ENCODE measurements at places on chromosomes 1 and 21.
A peak's percentile ranks its signal among the peaks of the same experiment; 100 is the strongest.

- no peak for DNase-seq
Measured at GRCh38 chr1:170150016-170150415, 4.3 kb downstream of the NTMT2 start.

DNA sequence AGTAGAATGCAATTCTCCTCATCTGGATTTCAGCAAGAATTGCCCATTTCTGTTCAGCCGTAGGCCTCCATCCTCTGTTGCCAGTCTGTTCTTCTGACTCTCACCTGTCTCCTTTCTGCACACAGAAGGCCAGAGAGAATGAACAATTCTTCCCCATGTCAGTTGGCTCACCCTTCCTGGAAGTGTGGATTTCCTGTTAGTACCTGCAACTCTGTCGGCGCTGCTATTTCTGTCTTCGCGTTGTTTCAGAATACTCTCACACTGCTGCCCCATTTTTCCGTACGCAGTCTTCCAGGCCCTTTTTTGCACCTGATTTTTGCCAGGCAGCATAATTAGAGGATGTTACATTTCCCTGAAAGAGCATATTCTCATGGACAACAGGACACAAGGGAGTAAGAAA is 200.7 kb downstream of the FGGY start:
- DNase-seq = no peak

GRCh38 chr1:185864331-185864730 is 130.1 kb downstream of the HMCN1 start:
- no peak for DNase-seq

GRCh38 chr1:226384040-226384439 is 23.9 kb downstream of the PARP1 start:
- DNase-seq = no peak

GRCh38 chr1:15719381-15720120 is 16.5 kb upstream of the SLC25A34 start:
- DNase-seq = no peak

DNA sequence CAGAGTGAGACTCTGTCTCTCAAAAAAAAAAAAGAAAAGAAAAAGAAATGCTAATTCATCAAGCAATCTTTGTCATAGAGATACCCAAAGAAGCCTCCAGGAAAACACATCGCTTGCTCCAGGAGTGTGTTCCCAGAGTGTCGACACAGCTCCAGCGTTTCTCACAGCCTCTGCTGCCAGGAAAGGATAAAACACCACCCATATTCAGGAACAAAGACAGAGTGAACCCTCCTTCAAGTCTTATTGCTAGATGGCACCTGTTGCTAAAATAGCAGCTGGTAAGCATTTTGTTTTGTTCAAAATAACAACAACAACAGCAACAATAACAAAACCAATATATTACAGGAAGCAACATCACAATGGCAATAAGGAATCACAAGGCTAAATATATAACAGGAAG is 3.1 kb downstream of the ILDR2 start:
- DNase-seq = no peak

- peak; percentile 59 for DNase-seq
Measured at GRCh38 chr1:175319112-175319911, 126.7 kb upstream of the KIAA0040 start.

- no peak for DNase-seq
Measured at GRCh38 chr1:166869318-166870099, 6.6 kb downstream of the TADA1 start.

- DNase-seq = no peak
Measured at GRCh38 chr1:159014003-159014571, 4.4 kb downstream of the IFI16 start.

DNA sequence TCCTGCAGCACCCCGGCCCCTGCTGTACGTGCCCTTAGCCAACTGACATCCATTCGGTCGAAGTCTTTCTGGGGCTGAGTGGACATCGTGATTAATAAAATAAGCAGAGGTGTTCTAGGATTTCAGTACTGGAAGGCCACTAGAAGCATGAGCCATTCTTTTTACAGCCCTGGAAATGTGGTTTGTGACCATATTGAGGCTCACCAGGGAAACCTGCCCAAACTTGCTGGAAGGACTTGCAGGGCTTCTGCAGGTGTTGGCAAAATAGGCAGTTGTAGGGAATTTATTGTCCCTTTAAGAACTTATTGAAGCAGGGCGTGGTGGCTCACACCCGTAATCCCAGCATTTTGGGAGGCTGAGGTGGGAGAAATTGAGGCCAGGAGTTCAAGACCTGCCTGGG is 80.8 kb downstream of the DOP1B start:
- DNase-seq = no peak

DNA sequence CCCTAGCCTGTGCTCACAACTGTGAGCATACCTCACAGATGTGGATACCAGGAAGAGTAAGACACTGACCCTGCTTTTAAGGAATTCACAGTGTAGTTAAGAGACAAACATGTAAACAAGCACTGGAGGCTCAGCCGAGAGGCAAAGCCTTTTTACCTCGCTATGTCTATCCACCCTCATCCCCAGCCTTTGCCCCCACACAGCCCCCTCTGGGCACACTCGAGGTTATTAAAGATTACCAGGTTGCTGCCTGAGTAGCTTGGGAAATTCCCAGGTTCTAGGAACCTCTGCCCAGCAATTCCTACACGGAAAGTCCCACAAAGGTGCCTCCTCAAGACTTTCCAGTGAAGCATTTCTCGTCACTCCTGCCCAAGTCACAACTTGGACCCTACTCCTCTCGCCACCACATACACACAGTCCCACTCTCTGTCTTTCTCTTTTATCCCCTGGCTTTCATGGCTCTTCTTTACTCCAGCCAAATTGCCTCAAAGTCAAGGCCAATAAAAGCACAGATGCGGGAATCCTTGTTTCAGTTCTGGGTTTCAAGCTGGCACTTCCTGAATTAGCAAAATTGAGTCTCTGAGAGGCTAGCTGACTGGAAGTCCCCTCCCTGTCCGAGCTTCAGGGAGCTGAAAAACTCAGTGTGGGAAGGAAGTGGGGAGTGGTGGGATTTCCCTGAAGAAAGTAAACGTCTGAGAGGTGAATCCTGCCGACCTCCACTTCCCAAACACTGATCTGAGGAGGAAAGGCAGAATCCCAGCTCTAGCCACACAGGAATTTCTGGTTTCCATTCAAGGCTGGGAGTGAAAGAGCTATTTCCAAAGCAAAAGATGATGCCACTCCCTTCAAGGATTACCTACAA is 7.6 kb downstream of the DENND2D start:
- DNase-seq = no peak

DNA sequence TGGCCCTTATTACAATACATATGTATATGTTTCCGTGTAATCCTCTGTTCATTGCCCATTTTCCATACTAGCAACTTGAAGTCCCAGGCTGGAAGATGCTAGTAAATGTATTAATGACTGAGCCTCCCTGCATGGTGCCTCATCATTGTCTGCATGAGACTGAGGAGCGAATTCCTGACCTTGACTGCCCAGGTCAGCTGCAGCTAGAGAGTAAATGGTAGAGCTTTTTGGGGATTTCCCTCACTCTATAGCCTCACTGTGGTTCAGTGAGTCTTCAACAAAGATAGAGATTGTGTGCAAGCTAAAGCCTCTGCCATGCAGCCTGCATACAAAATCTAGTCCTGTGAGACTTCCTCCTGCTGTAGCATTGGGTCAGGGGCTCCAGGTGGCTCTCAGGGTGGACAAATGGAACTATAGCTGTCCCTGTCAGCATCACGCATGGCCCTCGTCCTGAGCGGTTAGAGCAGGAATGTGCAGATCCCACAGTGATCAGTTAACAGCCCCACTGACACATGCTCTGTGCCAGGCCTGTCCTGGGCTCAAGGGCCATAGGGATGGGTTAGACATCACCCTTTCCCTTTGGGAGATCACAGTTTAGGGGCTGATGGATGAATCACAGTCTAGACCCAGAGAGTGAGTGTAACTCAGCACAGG is 741.7 kb downstream of the MATN1 start:
- no peak for DNase-seq

DNA sequence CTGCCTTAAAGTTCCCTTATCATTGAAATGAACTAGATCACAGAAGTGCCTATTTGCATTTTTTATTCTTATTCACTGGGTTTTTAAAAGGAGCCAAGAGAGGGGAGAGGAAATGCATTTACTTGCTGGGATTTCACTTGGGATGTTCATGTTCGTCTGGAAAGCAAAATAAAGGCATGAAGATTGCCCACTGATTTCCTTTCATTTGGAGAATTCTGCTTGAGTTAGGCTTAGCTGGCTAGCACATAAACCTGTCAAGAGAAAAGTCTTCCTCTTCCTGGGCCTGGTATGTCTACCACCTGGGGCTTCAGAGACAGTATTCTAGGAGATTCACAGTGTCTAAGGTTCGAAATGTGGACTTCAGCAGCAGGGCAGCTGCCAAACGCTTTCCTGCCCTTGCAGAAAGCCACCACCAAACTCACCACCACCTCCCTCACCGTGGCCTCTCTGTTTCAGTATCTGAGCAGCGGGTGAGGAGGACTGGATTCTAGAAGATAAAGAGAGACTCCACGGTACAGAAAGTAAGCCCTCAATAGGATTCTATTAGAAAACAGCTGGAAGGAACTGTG is 44.5 kb downstream of the HIVEP3 start:
- no peak for DNase-seq

- no peak for DNase-seq
Measured at GRCh38 chr1:202013603-202014002, 3.2 kb downstream of the ELF3 start.

- DNase-seq = no peak
Measured at GRCh38 chr1:50930193-50930592, 29.9 kb downstream of the FAF1 start.

- DNase-seq = no peak
Measured at GRCh38 chr1:54997711-54997986, 1.1 kb upstream of the BSND start.

DNA sequence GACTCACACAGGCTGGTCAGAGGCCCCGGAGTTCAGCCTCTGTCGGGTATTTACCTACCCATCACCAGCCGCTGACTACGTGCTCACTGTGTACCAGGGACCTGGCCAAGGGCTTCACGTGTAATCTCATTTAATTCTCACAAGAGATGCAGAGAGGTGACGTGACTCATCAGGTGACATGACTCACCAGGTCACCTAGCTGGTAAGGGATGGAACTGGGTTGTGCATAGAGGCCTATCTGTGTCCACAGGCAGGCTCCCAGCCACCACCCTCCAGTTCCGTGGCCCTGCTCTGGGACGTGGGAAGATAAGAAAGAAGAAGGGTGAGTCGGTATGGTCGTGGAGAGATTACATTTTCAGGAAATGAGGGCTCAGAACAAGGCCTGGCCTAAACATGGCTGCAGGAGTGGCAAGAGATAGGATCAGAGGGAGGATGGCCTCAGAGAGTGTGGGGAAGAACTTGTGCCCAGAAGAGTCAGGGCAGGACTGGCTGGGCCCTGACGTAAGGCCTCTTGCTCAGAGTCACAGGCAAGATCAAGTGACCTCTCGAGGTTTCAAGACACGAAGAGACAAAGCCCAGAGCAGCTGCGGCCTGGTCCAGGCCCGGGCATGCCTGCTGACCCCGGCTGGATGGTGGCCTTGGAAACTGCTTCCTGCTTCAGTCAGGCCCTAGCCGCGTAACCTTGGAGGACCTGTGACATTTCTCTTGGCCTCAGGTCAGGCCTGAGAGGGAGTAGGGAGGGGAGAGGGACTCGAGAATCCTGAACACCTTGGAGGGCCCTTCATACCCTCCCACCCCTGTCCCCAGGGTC is 52.7 kb upstream of the WASF2 start:
- DNase-seq = no peak

DNA sequence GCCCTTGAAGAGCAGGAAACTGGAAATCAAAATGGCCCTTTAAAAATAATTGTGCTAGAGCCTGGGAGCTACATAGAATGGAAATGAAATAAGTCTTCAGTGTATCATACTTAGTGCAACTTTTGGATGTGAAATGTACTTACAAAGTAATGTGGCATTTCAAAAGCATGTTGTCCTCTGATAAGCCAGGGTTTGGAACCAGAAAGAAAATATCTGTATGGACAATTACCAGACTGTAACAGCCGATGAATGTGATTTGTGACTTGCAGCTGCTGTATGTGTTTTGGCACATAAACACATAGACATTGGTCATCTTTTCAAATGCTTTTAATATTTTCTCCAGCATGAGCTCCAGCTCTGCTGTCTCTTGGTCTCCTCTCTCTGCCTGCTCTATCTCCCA is 546.4 kb downstream of the OMA1 start:
- no peak for DNase-seq

GRCh38 chr1:152640351-152640750 is 17.4 kb upstream of the LCE3A start:
- DNase-seq = no peak

GRCh38 chr1:215607412-215607811 is 40.3 kb downstream of the KCTD3 start:
- DNase-seq = no peak

GRCh38 chr1:1230656-1231399 is 973 bp downstream of the SDF4 start:
- DNase-seq = no peak

GRCh38 chr1:212565079-212565478 is 43.5 kb upstream of the ATF3 start:
- no peak for DNase-seq

DNA sequence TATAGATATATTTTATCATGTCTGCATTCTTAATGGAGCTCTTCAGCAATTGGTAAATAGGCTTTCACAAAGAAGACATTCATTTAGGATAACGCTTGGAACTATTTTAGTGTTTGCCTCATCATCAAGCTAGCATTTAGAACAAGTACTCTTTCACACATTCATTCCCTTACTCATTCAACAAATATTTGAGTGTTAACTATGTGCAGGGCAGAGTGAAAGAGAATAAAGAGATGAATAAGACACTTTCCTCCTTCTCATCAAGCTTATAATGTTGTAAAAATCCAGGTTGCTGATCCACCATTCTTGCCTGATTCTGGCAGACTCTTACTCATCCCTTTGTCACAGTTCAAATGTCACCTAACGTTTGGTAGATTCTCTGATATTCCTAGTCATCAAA is 386.3 kb upstream of the BEND5 start:
- no peak for DNase-seq

DNA sequence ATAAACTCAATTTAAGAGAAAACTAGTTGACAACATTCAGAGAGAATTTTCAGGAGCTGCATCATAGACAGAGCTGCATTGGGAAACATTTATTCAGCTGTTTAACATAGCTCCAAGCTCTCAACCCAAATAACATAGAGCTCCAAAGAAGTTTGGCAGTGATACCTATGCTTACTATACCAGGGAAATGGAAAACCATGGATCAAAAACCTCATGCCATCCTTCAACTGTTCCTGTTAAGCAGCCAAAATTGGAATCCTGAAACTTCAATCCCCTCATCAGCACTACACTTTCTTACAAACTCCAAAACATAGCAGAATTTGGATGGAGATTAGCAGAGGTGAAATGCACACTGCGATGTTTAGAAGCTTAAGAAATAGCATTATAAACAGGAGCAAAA is 164.4 kb downstream of the USH2A start:
- no peak for DNase-seq

- no peak for DNase-seq
Measured at GRCh38 chr1:85142753-85143152, 58.1 kb downstream of the SYDE2 start.

All from GM19239 (cell line).